Stimulated activated CD8-positive, alpha-beta memory T cell treated with anti-CD3 and anti-CD28 coated beads, Interleukin-7, amount 100 ng/mL, for 1 hour (primary cell): ENCODE measurements at places on chromosomes 1 and 21.

DNA sequence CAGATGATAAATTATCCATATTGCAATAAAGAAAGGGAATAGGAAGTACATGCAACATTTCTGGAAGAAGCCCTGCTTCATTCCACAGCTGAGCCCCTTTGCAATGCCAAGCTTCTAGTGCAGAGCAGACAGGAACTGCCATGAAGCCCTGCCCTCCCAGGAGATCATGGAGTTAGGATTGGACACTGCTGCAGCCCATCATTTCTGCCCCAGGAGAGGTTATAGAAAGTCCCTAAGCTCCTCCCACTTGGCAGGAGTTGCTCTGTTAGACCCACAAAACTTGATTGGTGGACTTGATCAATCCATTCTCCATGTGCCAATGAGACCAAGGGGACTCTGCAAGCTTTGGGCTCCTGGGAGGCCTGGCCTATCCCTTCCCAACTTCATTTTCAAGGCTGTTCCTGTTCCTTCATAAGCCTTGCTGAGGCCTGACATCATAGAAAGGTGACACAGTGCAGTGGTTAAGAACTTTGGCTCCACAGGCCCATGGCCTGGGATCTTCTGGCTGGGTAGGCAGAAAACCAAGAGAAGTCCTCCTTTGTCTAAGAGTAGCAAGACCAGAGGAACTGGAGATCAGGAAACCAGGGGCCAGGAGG is 1.3 kb upstream of the LAPTM5 start:
- DNase-seq = no peak

GRCh38 chr1:65832296-65832695 is 39.6 kb downstream of the PDE4B start:
- no peak for DNase-seq

GRCh38 chr1:48654606-48655210 is 122.0 kb downstream of the BEND5 start:
- no peak for DNase-seq

- DNase-seq = no peak
Measured at GRCh38 chr1:155117610-155118009, 10.1 kb upstream of the EFNA1 start.

GRCh38 chr1:56206391-56206790 is 373.0 kb downstream of the PLPP3 start:
- no peak for DNase-seq

- DNase-seq = no peak
Measured at GRCh38 chr1:226981386-226981817, 41.3 kb downstream of the COQ8A start.

GRCh38 chr1:7257225-7257624 is 472.0 kb downstream of the CAMTA1 start:
- DNase-seq = no peak

GRCh38 chr1:8406960-8407359 is 89.0 kb downstream of the SLC45A1 start:
- no peak for DNase-seq

- no peak for DNase-seq
Measured at GRCh38 chr1:35029761-35030160, 2.0 kb downstream of the ZMYM6 start.

DNA sequence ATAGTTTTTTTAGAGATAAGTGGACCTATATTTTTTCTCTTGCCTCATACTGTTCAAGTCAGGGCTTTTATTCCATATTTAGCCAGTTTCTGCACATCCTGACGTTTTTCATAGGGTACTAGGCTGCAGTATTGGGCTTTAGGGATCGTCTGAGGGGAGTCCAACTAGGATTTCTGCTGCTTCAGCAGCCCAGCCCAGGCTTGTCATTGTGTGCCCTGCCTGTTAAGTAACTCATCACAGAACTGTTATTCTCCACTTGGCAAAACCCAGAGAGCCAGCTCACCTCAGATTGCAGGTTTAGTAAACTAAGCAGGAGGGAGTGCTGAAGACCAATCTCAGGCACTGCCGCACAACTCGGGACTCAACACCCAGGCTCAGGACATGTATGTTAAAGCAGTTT is 2.8 kb downstream of the GALNT2 start:
- no peak for DNase-seq

DNA sequence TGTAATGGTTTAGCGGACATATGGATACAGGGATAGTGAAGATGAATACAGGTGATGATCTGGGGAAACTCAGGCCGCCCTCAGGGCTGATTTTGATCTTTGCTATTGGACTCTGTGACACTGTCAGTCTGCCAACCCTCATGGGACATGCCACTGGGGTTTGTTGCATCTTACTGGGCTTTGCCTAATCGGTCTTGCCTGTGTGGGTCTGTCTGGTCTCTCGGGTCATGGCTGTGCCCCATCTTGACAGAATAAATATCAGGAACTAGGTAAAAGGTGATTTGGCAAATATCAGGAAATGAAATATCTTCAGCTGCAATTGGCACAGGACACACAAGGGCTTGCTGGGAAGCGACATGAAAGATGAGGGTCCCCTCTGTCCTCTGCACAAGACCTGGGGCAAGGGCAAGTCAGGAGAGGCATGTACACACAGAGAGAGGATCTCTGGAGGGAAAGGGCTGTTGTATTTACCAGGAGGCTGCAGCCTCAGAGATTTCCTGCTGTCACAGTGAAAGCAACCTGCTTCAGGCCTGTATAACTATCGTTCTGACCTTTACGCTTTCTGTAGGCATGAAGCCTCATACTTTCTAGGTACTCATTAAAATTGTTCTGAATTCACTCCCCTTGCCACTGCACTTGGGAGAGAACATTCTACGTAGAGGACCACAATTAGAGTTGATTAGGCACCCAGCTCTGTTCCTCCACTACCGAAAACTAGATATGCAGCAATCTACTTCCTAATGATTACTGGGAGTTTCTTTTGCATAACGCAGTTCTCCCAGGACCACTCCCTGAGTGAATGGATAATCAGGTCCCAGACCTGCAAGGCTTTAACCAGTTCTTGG is 52.0 kb upstream of the GADD45A start:
- DNase-seq = no peak

- DNase-seq = no peak
Measured at GRCh38 chr1:17558541-17558940, 19.0 kb downstream of the ARHGEF10L start.
